ENCODE measurements at places on chromosomes 1 and 21.

GRCh38 chr21:25464275-25464674 lies 143.0 kb downstream of the MRPL39 start:
- DNase-seq: no peak

GRCh38 chr1:63255153-63255552 lies 67.2 kb upstream of the FOXD3 start:
- no peak for DNase-seq

GRCh38 chr21:32253215-32253641 lies 25.6 kb downstream of the MIS18A start:
- no peak for DNase-seq

DNA sequence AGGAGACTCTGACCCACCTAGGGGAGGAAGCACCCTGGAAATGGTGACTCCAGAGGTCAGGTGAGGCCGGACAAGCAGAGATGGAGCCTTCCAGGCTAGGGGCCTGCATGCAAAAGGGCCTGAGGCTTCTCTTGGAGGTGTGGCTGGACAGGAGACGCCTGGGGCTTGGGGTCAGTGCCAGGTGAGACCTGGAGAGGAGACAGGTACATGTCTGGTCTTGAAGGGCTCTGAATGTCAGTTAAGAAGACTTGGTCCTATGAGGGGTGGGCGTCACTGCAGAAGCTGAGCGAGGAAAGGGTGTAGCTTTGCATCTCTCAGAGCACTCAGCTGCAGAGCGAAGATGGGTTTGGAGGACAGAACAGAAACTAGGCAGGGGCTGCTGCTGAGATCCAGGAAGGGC lies 14.3 kb downstream of the LRP8 start:
- DNase-seq: no peak

DNA sequence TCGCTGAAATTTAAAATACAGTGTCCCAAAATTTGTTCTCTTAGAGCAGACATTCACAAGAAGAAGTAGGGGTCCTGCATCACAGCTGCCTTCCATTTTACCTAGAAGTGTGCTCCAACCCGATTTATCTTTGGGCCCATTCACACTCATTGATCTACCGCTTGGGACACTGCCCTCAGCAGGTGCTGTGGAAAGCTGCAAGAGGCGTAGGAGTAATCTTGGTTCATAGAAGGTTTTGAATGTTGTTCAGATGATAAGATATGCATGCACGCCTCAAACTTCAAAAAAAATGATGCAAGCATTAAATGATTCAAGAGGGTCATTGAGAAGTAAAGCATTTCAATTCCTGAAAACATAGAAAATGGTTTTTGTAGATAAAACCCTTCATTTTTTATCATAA lies 18.6 kb upstream of the C1orf105 start:
- no peak for DNase-seq
